WTC11 (cell line): ENCODE measurements at places on chromosomes 12 and 14. TPM values are rescaled to one million over a fixed set of nuclear protein-coding genes. Genes with fewer than 3 reads are reported as not detected.

- peak; percentile 15 for DNase-seq
Measured at GRCh38 chr14:74140374-74140850, 55.7 kb downstream of the LIN52 start.

DNA sequence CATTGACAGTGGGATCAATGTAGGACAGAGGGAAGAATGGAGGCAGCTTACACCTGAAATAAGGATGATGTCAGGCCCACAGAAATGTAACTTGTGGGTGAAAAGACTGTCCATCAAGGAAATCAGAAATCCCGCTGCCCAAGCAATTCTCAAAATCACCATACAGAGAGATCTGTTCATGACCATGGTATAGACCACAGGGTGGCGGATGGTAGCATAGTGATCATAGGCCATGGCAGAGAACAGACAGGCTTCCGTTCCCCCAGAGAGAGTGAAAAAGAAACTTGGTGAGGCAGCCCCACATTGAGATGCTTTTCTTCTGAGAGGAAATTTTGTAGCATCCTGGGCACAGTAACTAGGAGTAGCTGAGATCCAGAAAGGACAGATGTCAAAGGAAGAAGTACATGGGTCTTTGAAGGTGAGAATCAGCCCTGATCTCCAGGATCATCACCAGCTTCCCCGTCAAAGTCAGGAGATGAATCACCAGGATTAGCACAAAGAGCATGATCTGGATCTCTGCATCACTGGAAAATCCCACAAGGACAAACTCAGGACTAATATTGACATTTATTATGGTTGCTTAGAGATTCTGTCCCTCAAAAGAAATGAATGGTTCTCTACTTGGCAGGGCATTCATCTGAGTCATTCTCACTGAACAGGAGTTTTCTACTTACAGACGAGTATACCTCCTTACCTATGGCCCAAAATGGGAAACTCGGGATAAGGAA, 5.5 kb upstream of the ZNF641 start:
- no peak for DNase-seq

DNA sequence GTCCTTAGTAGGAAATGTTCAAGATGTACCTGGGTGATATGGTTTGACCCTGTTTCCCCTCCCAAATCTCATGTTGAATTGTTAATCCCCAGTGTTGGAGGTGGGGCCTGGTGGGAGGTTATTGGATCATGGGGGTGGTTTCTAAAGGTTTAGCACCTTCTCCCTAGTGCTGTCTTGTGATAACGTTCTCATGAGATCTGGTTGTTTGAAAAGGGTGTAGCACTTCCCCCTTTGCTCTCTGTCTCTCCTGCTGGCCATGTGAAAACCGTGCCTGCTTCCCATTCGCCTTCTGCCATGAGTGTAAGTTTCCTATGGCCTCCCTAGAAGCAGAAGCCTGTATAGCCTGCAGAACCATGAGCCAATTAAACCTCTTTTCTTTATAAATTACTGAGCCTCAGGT, 353.0 kb upstream of the SFSWAP start:
- no peak for DNase-seq

Gene RBP5
- 4.1 to 5.4 TPM (median 4.7 TPM) in 3 replicates for total RNA-seq

Gene SH2B3
- total RNA-seq = 20.5 to 31.8 TPM (median 20.7 TPM) in 3 replicates

DNA sequence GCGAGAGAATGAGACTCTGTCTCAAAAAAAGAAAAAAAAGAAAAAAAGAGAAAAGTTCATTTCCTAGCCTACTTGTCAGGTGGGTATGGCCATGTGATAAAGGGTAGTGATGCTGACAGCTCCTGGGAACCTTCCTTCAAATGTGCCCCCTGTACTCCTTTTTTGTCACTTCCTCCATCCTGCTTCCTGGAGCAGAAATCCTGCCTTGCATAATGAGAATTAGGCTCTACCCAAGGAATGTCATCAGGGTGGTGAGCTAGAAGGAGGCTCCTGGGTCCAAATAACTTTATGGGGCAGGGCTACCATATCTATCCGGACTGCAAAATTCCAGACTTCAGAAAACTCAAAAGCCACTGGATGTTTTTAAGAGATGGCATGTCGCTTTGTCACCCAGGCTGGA, 27.8 kb upstream of the FBXO34 start:
- DNase-seq = no peak

DNA sequence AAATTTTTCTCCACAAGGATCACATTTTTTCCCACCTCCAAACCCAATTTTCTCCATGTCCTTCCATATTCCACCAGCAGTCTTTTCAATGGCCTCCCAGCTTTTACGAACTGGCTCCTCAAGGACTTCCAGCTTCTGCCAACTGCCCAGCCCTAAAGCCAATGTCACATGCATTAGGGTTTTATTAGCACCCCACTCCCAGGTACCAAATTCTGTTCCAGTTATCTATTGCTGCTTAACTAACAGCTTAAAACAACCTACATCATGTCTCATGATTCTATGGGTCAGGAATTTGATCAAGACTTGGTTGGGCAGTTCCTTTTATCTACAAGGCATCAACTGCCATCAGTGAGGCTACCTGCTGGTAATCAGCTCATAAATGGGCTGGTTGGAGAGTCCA, 151.3 kb downstream of the SPTSSA start:
- DNase-seq = no peak

Gene CLEC4D
- 0.09 to 0.16 TPM in 2 of 3 replicates, not detected in the other for total RNA-seq

Gene FBXO21
- 60.3 to 64.5 TPM (median 63.9 TPM) in 3 replicates for total RNA-seq

Gene MMP17
- total RNA-seq = 58.8 to 67.1 TPM (median 62.1 TPM) in 3 replicates

DNA sequence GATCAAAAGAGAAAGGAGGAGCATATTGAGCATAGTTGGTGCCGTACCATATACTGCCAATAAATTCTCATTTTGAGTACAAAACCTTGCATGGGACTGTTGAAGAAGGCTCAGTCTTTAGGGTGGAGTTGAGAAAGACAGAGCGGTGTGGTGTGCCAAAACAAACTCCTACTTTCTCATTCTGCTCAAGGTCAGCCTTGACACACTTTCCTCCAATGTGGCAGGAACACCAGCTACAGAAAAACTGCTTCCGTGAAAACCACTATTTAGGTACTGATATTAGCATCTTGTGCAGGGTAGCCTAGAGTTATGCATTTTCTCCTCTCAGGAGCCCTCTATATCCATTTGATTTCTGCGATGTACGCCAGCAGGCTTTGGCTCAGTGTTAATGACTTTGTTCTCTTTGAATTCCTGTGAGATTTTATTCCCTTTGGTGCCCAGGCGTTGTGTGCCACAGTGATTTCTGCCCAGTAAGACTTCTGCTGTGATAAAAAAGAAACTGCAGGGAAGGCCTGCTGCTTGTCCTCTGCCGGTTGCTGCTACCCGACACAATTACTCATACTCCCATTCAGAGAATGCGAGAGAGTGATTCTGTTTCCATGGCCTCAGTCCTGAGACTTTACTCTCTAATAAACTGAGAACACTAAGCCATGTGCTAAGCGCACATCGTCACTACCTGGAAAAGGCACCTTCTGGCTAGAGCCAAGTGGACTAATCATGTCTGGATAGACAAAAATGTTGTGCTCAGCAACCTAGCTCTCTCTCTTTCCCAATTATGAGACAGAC, 88.3 kb upstream of the MDM1 start:
- DNase-seq = no peak

Gene C14orf132
- 14.1 to 17.6 TPM (median 16.0 TPM) in 3 replicates for total RNA-seq

DNA sequence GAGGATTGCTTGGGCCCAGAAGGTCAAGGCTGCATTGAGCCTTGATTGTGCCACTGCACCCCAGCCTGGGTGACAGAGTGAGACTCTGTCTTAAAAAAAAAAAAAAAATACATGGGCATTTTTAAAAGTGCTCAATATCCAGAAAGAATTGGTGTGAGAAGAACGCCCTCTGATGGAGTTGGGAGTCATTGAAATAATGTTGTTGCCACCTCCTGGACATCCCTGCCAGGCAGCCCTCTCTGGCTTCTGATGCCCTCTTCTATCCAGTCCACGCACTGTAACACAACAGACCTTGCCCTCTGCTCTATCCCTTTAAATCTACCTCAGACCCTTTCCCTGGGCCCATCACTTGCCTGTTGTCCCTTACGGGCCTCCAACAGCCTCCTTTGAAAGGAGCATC, 4.9 kb downstream of the PTGDR start:
- peak; percentile 25 for DNase-seq

DNA sequence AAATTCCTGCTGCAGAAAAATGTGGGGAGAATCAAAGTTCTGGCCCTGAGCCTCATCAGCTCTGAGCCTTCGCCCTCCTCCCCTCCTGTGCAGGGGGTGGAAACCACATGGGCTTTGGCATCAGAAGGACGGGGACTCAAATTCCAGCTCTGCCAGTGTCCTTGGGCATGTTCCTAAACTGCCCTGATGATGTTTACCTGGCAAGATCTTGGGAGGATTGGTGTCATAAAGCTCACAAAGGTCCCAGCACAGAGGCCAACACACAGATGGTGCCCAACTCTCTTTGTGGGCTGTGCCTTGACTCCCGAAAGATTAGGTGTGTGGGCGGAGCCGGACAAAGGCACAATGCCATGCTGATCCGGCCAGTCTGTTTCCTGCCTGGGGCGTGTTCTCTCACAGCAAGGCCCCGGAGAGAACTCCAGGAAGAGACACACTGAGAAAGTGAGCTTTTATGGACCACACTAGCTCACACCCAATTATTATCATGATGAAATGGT, 20.5 kb upstream of the CLMN start:
- no peak for DNase-seq

DNA sequence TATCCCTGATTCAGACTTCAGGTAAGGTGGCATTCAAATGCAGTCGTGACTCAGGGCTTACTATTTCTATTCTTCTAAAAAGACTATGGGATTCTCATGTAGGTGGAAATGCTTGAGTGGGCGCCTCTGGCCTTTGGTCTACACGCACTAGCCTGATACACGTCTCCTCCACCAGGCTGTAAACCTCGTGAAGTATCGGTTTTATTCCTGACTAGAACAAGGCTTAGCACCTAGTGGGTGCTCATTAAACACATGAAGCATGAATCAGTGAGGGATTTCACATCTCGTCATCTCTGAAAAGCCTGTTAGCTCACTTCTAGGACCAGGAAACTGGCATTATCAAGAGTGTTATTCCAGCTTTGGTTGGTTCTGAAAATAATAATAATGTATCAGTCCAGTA, 17.7 kb upstream of the HNF1A start:
- DNase-seq = no peak

DNA sequence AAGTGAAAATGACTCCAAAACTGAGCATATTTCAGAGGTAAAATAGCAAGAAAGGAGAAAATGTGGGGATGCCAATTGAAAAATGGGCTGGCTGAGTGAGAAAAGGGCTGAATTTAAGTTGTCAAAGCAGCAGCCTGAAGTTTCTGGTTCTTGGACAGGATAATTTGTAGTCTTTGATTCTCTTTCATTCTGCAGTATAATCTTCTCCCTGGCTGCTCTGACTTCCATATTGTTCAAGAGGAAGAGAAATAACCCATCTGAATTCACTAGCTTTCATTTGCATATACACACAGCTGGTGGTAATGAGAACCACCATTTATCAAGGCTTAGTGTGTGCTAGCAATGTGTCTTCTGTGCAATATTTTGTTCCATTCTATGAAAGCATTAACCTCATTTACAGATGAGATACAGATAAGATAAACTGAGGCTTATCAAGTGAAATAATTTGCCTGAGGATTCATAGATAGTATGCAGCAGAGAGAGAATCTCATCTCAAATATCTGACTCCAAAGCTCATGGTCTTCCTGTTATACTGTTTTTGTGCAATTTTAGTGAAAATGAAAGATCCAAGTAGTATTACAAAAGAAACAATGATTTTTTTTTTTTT, 184.2 kb downstream of the TMTC2 start:
- DNase-seq = no peak

DNA sequence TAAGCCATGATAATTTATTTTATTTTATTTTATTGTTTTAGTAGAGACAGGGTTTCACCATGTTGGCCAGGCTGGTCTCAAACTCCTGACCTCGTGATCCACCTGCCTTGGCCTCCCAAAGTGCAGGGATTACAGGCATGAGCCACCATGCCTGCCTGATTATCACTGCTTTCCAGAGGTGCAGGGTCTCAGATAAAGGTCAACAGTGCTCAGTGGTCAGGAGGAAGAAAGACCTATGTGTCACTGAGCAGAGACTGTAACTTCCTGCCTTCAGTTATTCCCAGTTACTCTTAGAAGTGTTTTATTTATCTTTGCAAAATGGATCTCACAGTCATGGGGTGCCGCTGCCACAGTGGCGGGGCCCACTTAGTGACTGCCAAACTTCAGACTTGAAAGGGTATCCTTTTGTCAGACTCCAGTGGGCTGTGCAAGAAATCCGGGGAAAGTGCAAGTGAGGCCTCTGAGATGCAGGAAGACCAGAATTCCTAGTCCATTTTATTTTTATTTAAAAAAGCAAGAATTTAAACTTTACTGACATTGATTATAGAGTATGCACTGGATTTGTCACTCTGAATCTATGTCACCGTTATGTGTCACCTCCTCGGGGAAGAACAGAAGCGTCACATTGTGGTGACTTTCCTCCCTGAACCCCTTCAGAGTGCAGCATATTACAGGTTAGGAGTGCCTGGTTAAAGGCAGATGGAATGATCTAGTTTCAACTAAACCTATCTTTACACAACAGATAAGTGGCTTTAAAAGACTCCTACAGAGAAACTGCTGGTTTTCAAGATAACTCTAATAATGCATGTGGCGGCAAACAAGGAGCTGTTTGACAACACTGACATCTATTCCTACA, 59.1 kb upstream of the BICD1 start:
- DNase-seq = no peak

DNA sequence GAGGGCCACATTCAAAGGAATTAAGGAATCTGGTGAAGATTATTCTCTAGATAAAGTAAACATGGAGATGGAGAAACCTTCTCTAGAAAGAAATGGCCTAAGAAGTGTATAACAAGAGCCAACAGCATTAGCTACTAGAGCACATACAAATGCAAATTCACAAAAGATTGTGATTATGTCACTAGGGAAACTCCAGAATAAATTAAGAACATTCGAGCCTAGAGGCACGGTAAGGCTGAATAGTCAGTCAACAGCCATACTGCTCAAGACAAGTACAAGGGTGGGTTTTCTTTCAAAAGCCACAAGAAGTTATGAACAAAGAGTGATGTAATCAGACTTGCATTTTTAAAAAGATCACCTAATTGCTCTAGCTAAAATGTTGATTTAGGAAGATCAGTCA, 25.4 kb downstream of the PPP4R3A start:
- DNase-seq = no peak

GRCh38 chr14:101457301-101457935, 103.9 kb upstream of the DIO3 start:
- peak; percentile 54 for DNase-seq

Gene TBC1D30
- 2.0 to 3.6 TPM (median 2.3 TPM) in 3 replicates for total RNA-seq

Gene SYT10
- total RNA-seq = 0.78 to 1.7 TPM (median 1.4 TPM) in 3 replicates

DNA sequence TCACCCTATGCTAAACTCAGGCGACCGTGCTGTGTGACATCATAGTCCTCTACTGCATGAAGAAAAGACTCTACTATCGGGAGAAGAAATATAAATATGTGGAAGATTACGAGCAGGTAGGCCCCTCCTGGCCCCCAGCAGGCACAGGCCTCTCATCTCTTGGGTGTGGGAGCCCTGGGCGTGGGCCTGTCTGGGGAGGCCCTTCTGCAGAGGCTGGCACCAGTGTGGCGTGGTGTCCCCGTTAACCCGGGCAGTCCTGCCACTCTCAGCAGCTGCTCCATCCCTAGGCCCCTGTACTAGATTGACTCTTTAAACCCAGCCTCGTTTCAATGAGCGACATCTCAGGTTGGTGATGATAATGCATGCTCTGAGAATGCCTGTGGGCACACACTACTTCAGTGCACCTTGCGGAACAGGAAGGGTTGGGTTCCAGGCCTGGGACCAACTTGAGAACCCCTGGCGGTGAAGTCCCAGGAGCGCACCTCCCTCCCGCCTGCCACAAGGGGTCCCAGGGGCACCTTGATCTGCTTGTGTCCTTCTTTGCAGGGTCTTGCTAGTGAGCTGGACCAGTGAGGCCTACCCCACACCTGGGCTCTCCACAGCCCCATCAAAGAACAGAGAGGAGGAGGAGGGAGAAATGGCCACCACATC, 23.2 kb downstream of the P2RX4 start:
- no peak for DNase-seq

Gene CCND2
- total RNA-seq = 194 to 266 TPM (median 261 TPM) in 3 replicates

- DNase-seq = no peak
Measured at GRCh38 chr12:113659416-113659815, 187.7 kb upstream of the LHX5 start.

Gene B4GALNT1
- total RNA-seq = 0.46 to 1.2 TPM (median 1.2 TPM) in 3 replicates
